ENCODE measurements at places on chromosomes 2 and 18. TPM values are rescaled to one million over a fixed set of nuclear protein-coding genes. Genes with fewer than 3 reads are reported as not detected.

ORC4 gene
- 115 TPM for total RNA-seq

- peak; percentile 26 for DNase-seq
Observed at GRCh38 chr18:26710470-26711096, 154.9 kb downstream of the AQP4 start.

DNA sequence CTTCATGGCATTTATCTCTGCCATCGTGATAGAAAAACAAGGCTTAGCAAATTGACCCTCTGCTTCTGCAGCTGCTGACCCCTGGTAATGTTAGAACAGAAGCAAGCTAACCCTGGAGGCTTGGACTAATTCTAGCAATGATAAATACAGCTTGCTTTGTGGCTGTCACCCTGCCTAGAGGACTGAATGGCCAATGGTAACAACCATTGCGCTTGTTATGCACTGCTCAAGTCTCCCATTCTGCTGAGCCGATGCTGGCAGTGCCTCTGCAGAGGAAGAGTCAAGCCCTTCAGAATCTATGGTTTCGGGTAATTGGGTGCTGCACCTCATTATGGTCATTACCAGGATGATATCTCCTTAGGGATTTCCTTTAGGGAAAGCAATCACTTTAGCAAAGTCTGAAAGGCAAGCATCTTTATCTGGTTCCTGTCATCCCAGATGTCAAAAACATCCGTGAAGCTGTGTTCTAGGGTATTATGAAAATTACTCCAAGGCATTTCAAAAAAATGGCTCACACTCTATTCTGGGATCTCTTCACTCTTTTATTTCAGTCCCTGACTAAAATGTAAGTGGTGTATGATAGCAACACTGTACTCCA, 186.8 kb upstream of the DLGAP1 start:
- no peak for DNase-seq

- DNase-seq: no peak
Observed at GRCh38 chr18:75338631-75339030, 88.9 kb downstream of the SMIM21 start.

- no peak for DNase-seq
Observed at GRCh38 chr2:144372410-144373080, 147.4 kb downstream of the ZEB2 start.

DNA sequence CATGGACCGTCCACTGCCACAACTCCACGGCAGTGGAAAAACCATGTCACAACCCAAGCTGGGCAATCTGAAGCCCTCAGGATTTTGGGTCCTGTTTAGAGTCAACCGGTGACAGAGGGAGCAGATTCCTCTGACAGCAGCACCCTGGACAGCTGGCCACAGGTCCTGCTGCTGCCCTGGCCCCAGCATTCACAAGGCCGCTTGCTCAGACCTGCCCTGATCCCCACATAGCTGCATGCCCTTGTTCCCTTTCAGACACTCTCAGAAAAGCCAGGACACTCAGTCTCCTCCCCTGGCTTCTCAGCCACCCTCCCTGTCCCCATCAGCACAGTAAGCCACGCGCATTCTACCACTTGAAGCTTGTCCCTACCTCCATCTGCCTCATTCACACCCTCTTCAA, 1.6 kb downstream of the COPS9 start:
- DNase-seq: no peak

MDH1B gene
- total RNA-seq: 2.6 TPM

Measured in H4 (cell line).